ENCODE measurements at places on chromosomes 7 and 10.

GRCh38 chr7:137343281-137343841 lies at the start of gene PTN:
TSS of gene PTN (minus strand) at chr7:137343733. CDS start at chr7:137254973, 88,760 bp downstream.
- peak; percentile 62 for DNase-seq

DNA sequence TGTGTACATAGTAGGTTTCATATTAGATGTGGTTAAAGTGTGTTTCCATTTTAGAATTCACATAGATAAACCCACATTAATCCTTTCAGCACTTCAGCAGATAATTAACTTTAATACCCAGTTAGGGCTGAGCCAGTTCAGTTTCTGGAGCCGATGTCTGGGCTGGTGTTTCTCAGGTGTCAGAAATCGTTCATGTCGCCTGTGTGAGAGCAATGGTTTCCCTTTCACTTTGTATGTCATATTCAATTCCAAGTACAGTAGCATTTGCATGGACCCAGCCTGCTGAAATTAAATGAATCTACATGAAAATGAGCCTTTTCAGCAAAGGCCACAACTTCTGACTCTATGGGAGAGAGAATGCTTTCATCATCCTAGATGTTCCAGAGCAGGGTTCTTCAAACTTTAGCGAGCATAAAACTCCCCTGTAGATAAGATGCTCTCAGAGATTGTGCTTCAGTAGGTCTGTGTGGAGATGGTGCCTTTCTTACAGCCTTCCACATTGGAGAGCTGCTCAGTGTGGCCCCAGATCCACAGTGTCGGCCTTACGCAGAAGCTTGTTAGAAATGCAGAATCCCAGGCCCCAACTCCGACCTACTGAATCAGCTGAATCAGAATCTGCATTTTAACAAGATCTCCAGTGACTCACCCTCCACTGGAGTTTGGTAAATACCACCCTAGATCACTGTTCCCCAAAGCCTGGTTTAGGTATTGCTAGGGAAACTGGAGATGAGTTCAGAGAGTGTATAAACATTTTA lies 19.6 kb downstream of the WIPF3 start:
- DNase-seq = no peak

- DNase-seq = no peak
Observed at GRCh38 chr7:67573639-67574038, 577.0 kb downstream of the TYW1 start.

- DNase-seq = no peak
Observed at GRCh38 chr7:33500703-33501701, 371.6 kb downstream of the BBS9 start.

- DNase-seq = no peak
Observed at GRCh38 chr7:142899661-142900060, 14.1 kb upstream of the TRPV6 start.

DNA sequence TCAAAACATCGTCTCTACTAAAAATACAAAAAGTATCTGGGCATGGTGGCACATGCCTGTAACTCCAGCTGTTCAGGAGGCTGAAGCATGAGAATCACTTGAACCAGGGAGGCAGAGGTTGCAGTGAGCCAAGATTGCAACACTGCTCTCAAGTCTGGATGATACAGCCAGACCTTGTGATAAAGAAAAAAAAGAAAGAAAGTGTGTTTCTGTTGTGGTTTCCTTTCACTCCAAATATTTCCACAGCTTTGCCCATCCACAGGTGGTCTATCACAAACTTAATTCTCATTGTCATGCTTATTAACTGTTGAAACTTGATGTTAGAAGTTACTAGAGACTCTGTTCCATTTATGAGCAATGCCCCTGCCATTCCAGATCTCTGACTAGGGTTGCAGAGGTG lies 316.0 kb upstream of the SEMA3C start:
- no peak for DNase-seq

GRCh38 chr7:146414937-146415336 lies 298.3 kb downstream of the CNTNAP2 start:
- no peak for DNase-seq

- no peak for DNase-seq
Observed at GRCh38 chr7:29748286-29749099, 57.8 kb upstream of the WIPF3 start.

DNA sequence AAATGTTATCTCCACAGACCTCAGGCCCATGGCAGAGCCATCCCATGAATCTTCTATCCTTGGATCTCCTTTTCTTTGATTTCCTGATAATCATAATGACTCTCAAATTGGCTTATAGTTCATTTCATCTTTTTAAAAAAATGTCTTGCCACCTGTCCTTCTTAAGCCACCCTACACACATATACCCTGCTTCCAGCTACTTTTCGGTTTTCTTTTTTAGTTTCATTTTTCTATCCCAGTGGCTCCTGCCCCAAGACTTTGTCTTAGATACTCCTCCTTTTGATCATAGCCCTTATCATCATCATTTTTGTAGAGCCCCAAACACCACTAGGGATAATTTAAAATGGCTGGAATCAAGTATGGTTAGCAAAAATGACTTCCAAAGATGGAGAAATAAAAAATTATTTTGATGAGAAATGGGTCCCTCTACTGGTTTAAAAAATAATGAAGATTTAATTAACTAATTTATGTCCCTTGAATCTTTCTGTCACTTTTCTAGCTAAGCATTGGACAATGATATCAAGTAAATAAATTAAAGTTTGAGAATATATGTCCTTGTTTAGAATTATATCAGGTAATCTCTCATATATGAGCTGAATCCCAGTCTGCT lies 277.3 kb upstream of the SEMA3D start:
- no peak for DNase-seq

- no peak for DNase-seq
Observed at GRCh38 chr7:117505238-117505637, 25.4 kb downstream of the CFTR start.

DNA sequence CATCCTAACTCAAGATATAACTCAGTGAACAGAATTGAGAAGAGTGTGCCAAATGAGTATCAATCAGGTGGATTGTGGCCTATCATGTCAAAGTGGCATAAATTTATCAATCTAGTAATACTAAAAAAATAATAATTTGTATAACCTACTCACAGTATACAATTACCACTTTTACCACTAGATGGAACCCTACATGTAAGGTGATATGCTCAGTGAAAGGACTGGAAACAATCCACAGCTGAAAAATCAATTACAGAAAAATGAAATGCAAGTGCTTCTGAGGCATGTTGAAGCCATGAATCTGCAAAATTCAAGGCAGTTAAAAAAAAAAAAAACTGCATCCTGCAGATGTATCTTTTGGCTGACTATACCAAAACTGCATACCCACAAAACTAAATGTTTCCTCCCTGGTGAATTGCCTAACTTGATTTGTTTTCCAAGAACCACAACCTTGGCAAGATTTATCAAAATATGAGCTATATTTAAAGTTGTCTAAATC lies 13.9 kb downstream of the ARHGAP19 start:
- no peak for DNase-seq

- DNase-seq = no peak
Observed at GRCh38 chr10:53111529-53111928, 338.9 kb upstream of the MBL2 start.

DNA sequence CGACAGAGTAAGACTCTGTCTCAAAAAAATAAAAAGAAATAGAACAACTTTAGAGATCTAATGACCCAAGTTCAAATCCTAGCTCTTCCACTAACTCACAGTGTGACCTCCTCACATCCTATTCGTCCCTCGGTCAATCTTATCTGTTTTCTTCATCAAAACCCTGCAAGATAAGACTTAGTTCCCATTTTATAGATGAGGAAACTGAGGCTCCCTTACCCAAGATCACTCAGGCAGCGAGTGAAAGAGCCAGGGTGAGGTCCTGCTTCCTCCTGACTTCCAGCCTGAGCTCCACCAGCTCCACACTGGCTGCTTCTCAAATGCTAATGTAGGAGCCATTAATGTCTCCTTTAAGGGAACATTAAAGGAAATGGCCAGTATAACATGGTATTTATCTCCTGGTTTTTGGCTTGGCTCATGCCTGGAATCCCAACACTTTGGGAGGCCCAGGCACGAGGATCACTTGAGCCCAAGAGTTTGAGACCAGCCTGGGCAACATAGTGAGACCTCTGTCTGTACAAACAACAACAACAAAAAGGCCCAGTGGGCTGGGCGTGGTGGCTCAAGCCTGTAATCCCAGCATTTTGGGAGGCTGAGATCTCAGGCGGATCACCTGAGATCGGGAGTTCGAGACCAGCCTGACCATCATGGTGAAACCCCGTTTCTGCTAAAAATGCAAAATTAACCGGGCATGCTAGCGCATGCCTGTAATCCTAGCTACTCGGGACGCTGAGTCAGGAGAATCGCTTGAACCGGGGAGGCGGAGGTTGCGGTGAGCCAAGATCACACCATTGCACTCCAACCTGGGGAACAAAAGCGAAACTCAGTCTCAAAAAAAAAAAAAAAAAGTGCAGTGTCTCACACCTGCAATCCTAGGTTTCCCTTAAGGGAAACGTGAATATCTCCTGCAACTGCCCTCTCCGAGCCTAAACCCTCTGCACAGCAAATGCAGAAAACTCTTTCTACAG lies 3.4 kb upstream of the RHBDD2 start:
- DNase-seq = no peak

DNA sequence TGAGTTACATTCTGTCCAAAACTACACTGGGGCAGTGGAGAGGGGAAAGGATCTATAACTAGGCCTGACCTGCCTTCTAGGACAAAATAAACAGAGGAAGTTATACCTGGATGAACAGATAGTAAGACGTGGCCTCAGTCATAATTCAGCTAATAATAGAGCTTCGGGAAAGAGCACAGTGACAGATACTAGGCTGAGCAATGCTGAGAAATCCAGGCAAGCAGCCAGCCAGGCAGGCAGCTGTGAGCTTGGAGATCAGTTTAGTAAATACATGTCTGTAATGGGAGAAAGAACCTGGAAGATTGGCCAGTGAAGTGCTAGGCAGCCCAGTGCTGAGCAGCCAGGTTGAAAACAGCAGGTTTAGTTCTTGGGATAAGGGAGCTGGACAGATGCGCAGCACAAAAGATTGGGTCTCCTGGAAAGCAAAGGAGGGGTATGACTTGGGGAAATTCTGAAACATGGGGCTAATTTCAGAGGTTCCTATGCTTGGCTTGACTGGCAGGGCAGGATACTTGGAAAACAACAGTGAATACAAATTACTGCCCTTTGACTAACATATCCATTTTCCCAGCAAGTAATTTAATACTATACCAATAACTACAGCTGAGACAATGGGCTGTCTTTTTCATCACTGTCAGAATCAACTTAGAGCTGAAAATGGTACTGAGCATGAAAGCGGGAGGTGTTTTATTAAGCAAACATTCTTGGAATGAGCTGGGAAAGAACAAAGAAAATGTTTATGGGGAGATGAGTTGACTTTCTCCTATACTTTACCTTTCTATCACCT lies 140.8 kb downstream of the DGKB start:
- peak; percentile 67 for DNase-seq

DNA sequence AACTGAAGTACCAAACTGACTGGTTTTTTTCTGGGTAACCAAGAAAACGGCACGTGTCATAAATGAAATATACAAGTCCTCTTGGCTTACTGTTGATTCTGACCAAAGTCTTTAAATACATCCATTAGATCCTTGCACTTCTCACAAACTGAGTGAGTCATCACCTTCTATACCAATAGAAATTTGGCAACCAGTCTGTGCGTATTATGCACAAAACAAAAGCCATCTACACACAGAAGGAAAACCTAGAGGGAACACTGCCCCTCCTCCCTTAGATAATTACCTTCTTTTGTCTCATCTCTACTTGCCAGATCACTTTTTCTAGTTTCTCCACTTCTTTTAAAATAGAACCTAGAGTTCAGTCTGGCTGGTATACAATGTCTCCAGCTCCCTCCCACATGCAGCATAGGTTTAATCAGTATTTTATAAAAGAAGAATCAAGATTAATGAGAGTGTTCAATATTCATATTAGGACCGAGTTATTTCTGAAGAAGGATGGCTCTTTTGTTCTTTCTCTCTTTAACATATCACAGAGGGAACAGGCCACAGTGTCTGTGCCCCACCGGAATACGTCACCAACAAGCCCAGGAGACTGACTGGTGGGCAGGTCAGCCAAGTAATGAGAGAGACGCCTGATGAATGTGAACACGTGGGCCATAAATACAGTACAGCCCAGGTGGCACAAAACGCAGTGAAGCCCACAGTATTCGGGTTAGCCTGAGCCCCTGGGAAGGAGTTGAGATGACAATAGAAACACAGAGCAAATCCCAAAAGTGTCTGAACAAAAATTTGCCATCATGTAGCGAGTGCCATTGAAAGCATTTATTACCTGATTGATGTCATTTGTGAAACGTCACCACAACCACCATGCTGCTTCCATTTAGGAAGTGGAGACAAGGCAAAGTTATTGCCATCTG lies 91.3 kb downstream of the KIAA1549 start:
- no peak for DNase-seq

Data from head of caudate nucleus (tissue), 42 donors.